ENCODE measurements at places on chromosomes 13 and 19.
A peak's percentile ranks its signal among the peaks of the same experiment; 100 is the strongest.

GRCh38 chr13:113489549-113490495 lies 689 bp downstream of the DCUN1D2 start:
- peak; percentile 81 for DNase-seq

DNA sequence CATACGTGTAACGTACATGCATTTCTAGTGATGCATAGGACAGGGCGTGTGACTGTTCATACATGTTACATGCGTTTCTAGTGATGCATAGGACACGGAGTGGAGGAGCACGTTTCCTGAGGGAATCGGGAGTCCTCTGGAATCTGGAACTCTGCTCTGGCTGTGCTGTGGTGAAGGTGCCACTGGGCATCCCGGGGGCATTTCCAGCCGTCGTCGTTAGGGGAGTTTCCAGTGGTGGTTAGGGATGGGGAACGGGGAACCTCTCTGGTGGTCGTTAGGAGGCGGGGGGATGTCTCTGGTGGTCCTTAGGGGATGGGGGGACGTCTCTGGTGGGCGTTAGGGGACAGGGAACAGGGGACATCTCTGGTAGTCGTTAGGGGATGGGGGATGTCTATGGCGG lies 209.6 kb upstream of the SOX1 start:
- no peak for DNase-seq

GRCh38 chr13:67833564-67833963 lies 603.4 kb upstream of the PCDH9 start:
- no peak for DNase-seq

GRCh38 chr13:63517371-63517770 lies 2101.7 kb upstream of the PCDH20 start:
- DNase-seq = peak; percentile 33

- DNase-seq = no peak
These were observed 74.4 kb downstream of the TNFRSF19 start for GRCh38 chr13:23644527-23645138.

DNA sequence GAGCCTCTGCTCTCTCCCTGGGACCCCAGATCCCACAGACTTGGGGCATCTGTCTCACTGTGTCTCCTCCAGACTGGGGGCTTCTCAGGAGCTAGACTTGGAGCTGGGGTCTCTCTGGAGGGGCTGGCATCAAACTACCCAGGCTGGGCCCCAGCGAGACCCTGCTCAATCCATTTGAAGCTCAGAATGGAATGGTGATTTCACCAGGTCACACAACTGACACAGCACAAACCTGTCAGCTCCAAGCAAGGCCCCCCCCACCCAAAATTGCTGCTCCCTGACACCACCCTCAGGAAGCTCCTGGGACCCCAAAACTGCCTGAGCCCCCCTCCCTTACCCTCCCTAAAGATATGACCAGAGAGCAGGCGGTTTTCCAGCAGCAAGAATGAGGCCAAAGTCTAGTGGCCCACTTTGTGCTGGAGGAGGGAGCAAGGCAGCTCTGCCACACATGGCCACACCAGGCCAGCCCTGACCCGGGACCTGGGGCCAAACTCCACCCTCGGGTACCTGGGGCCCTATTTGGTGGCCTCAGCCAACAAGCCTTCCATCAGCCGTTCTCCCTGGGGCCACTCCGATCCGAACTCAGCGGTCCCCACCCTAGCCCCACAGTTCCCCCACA lies 2.4 kb downstream of the NR2F6 start:
- DNase-seq = peak; percentile 21

- no peak for DNase-seq
These were observed 115.7 kb upstream of the STARD13 start for GRCh38 chr13:33401238-33401637.
